ENCODE measurements at places on chromosomes 11 and 22.

- no peak for DNase-seq
Observed at GRCh38 chr11:117829369-117829725, 4.8 kb upstream of the FXYD2 start.

GRCh38 chr22:36210224-36210623 lies 8.6 kb upstream of the APOL4 start:
- no peak for DNase-seq

DNA sequence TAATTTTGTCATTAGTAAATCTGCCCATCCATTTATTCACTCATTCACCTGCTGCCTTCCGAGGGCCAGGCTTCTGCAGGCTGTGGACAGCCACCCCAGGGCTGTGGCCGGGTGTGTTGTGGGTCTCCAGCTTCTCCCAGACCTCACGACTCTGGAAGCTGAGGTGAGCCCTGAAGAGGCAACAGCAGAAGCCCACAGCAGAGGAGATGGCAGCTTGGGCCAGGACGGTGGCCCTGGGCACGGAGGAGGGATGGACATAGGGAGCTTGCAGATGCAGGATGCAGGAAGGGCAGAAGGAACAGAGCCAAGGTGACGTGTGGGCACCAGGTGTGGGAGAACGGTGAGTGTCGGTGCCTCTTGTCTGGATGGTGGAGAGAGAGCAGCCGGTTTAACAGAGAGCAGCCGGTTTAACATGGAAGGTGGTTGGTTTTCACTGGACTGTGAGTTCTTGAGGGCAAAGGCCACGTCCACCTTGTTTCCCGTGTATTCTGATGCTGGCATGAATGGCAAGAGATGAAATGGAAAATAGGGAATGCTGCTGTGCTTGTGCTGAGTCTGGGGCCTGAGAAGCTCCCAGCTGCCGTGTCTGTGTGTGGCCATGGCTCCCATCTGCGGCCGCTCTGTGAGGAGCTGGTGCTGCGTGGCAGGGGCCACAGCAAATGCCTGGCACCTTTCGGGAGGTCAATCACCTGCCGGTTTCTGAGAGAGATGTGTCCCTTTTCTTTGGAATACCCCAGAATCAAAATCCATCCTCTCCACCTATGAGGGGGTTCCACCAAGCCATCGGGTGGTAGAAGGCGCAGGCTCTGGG lies 669.9 kb downstream of the BRD1 start:
- no peak for DNase-seq

GRCh38 chr22:23800297-23801237 lies 13.8 kb downstream of the SMARCB1 start:
- no peak for DNase-seq

GRCh38 chr22:38267086-38267485 lies 5.7 kb downstream of the TMEM184B start:
- no peak for DNase-seq

- DNase-seq = peak; percentile 58
Observed at GRCh38 chr22:36156515-36157419, 3.8 kb downstream of the APOL3 start.

GRCh38 chr11:73710964-73711363 lies 49.9 kb downstream of the RAB6A start:
- no peak for DNase-seq

- DNase-seq = peak; percentile 27
Observed at GRCh38 chr22:32050678-32051515, 7.8 kb downstream of the SLC5A1 start.

- DNase-seq = peak; percentile 15
Observed at GRCh38 chr11:16738947-16739815, 734 bp downstream of the C11orf58 start.

- DNase-seq = no peak
Observed at GRCh38 chr11:832529-833113, at the start of gene CD151. Gene CD151, plus strand, starts transcription at chr11:832952. Its CDS starts 3,118 bp downstream, at chr11:836070.

DNA sequence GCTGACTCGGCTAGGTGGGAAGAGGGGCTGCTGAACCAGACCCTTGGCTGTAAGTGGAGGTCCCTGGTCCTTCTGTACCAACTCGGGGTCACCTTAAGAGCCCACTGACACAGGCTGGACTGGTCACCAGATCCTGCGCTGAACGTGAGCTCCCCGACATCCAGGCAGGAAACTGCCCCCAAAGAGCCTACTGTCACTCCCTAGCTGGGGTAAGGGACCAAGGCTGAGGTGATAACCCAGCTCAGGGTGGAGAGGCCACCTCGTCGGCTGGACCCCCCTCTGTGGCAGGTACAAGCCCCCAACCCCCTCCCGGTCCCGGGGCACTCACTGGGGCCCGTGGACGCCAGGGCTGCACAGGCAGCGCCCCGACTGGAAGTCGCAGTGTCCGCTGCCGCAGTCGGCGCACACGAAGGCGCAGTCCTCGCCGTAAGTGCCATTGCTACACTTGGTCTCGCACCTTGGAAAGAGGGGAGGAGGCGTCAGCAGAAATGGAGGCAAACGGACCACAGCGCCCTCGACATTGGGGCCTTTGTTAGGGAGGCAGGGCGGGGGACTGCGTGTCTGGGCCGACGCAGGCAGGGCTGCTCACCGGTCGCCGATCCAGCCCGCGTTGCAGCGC lies 7.4 kb downstream of the SCARF2 start:
- no peak for DNase-seq

DNA sequence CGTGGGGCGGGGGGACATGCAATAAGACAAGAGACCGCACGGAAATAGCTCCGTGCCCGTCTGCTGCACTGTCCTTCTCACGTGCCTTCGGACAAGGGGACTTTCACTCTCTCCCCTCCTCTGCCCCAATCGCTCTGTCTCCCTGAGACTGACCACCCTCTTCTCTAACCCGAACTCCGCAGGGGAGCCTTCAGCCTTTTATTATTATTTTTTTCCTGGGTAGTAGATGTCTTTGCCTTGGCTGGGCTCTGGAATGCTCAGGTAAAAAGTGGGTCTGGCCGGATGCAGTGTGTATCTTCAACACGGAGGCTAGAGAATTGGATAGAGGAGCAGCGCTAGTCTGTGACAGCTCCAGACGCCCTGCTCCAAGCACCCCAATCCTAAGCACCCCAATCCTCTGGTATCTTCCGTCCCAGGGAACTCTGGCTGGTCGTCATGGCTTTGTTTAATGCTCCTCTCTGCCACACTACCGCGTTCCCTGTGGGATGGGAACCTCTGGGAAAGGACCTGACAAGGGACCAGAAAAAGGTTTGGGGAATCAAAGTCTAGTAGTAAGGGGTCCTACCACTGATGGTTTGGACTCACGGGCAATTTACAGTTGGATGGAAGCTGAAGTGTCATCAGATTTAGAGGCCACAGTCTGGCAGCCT lies 25.1 kb upstream of the ROBO3 start:
- DNase-seq = no peak

GRCh38 chr11:104127828-104128227 lies 36.1 kb downstream of the PDGFD start:
- DNase-seq = no peak

- DNase-seq = no peak
Observed at GRCh38 chr22:50302564-50302963, 4.9 kb downstream of the PLXNB2 start.

DNA sequence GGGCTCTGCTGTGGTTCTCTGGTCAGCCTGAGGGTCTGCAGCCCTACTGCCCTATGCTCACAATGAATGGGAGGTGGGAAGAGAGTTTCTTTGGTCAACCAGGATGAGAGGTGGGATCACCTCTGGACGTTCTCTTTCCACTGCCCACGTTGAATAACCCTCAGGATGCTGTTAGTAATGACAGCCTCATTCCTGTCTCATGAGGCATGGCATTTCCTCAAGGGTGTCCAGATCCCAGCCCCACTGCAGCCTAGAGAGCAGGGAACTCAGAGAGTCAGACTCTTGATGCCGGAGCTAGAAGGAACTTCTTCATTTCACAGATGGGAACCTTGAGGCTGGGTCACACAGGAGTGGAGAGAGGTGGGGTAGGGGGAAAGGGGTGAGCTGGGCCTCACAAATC lies 196.0 kb downstream of the CEP164 start:
- DNase-seq = no peak

GRCh38 chr22:33874206-33874605 lies 46.1 kb downstream of the LARGE1 start:
- no peak for DNase-seq

GRCh38 chr11:134374891-134375550 lies 37.0 kb downstream of the B3GAT1 start:
- no peak for DNase-seq

All from stimulated activated CD8-positive, alpha-beta memory T cell treated with anti-CD3 and anti-CD28 coated beads, Interleukin-7, amount 100 ng/mL, for 24 hours (primary cell).